Hindlimb muscle (tissue), 1 donor: ENCODE measurements at places on chromosomes 3 and 15. TPM values are rescaled to one million over a fixed set of nuclear protein-coding genes. Genes with fewer than 3 reads are reported as not detected.

Gene CNTN3
- polyA plus RNA-seq = 7.2 TPM

DNA sequence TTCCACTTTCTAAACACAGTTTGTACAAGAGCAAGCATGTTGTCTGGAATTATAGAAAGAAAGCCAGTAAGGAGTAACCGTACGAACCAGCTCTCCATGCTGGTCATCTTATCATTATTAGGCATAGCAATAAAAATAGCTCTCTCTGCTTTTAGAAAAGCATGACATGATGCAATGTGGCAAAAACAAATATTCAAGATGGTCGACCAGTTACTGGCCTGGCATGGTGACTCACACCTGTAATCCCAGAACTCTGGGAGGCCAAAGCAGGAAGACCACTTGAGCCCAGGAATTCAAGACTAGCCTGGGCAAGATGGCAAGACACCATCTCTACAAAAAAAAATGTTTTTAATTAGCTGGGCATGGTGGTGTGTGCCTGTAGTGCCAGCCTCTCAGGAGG is 2.6 kb upstream of the MAP4 start:
- no peak for DNase-seq

DNA sequence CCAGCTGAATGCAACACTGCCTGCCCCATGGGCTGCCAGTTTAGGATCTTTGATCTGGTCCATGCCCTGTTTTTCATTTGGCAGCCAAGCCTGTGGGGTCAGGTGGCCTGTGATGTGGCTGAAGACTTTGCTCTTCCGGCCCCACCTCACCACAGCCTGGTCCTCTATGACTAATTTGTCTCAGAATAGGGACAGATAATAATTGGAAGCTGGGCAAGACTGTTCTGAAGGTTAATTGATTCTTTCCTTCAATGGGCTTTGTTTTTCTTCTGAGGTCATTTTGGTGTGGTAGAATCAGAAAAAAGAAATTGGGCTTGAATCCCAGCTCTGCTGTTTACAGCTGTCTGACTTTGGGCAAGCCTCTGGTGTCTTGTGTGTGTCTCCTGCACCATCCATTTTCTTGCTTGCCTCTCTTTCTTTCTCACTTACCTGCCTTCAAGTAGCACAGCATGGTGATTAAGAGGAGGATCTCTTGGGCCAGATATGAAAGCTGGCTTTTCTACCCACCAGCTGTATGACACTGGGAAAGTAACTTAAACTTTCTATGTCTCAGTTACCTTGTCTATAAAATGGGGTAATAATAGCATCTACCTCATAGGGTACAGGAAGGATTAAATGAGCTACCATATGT is 24.2 kb downstream of the ABHD2 start:
- DNase-seq = no peak

DNA sequence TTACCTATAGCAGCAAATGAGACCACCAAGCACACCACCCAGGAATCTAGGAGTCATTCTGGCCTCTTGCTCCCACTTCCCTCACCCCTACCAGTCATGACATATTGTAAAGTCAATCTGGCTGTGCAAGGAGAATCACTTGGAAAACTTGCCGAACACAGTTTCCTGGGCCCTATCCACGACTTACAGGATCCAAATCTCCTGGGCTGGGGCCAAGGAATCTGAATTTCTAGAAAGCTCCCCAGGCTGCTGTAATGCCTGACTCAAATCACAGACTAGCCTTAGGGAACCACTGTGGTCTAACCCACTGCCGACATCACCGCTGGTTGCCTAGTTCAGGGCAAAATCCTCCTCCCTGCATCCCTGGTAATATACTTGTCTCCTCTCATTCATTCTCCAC is 4.2 kb upstream of the CRABP1 start:
- DNase-seq = no peak

DNA sequence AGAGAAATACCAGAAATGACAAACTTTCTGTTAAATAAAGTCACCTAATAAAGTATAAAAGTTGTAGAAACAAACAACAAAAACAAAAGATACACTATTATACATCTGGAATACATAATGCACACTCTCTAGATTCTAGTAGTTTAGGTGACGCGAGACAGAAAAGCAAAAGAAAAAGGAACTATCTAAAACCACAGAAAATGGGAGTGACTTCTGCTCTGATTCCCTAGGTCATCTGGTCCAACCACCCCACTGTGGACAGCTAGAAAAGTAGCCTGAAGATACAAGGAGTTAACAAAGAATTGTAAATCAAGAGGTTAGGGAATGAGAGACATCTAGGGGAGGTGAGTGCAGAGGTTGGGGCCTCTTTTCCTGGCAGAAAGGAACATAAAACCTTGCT is 39.1 kb downstream of the DHX36 start:
- DNase-seq = no peak

DNA sequence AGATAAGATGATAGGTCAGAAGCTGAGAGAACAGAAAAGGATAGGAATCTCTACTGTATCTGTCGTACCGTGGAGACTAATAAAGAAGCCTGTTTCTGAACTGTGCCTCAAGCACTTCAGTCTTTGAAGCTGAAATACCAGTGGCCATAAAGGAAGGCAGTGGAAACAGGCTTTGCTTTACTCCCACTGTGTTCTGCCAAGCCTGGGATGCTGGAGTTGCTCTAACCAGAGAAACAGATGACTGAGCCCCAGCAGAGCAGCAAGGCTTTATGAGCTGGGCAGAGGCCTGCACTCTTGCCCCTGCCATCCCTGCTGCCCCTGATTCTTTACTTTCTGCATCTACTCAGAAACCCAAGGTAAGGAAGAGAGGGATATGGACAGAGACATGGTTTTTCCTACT is 89.4 kb downstream of the PDE8A start:
- DNase-seq = no peak
